Stimulated activated naive CD4-positive, alpha-beta T cell treated with Interleukin-2 at 50 U/mL for 16 hours (primary cell): ENCODE measurements at places on chromosomes 16 and 17.

- DNase-seq, result no peak
Measured at GRCh38 chr17:48338720-48339119, 91.3 kb downstream of the SKAP1 start.

- no peak for DNase-seq
Measured at GRCh38 chr17:2365132-2365531, 27.8 kb downstream of the SGSM2 start.

DNA sequence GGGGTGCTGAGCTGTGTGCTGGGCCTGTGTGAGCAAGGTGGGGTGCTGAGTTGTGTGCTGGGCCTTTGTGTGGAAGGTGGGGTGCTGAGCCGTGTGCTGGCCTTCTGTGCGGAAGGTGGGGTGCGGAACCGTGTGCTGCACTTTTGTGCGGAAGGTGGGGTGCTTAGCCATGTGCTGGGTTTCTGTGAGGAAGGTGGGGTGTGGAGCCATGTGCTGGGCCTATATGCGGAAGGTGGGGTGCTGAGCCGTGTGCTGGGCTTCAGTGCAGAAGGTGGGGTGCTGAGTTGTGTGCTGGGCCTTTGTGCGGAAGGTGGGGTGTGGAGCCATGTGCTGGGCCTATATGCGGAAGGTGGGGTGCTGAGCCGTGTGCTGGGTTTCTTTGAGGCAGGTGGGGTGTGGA, 555.4 kb upstream of the EEF2KMT start:
- no peak for DNase-seq

DNA sequence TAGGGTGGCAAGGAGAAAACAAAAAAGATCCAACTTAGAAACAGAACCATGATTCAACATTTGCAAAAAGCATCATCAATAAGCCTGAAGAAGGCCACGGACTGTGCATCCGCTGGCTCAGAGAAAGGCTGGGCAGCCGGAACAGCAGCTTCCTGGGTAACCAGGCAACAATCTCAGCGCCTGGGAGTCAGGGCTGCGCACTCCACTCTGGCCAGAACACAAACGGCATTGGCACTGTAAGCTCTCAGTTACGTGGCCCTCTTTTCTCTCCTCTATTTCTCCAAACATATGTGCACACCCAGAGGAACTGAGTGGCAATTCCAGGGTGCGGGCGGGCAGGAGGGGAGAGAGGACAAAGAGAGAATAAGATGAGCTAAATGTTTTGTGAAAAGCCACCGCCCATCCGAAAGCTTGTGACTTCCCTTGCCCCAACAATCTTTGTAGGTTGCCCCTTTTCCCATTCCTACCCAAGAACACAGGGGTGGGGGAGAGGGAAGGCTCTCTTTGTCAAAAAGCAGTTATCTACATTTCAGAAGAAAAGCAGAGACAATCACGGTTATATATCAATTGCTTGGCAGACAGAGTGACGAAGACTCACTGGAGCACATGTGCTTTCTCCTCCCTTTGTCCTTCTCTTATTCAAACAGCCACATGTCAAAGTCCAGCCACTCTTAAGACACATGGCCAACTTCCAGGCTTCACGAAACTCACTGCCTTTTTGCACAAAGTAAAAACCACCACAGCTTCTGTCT, 6.6 kb upstream of the GHDC start:
- DNase-seq, result no peak

DNA sequence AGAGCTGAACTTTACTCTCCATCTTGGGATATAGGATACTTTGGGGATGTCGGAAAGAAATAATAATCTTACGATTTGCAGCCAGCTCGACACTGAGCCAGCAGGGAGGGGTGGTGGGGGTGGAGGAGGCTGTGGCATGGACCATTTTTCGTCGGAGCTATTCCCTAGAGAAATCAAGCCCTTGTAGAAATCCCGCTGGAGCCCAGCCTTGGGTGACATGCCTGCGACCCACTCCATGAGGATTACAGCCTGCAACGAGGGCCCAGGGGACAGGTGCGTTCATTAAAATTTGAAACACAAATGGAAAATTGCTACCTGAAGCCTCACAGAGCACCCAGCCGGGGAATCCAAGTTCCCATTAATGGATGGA, 82.8 kb upstream of the GSE1 start:
- DNase-seq, result no peak

- no peak for DNase-seq
Measured at GRCh38 chr17:2815781-2816185, 19.5 kb downstream of the RAP1GAP2 start.

- DNase-seq, result peak; percentile 12
Measured at GRCh38 chr16:68236137-68236825, 354 bp upstream of the ESRP2 start.

DNA sequence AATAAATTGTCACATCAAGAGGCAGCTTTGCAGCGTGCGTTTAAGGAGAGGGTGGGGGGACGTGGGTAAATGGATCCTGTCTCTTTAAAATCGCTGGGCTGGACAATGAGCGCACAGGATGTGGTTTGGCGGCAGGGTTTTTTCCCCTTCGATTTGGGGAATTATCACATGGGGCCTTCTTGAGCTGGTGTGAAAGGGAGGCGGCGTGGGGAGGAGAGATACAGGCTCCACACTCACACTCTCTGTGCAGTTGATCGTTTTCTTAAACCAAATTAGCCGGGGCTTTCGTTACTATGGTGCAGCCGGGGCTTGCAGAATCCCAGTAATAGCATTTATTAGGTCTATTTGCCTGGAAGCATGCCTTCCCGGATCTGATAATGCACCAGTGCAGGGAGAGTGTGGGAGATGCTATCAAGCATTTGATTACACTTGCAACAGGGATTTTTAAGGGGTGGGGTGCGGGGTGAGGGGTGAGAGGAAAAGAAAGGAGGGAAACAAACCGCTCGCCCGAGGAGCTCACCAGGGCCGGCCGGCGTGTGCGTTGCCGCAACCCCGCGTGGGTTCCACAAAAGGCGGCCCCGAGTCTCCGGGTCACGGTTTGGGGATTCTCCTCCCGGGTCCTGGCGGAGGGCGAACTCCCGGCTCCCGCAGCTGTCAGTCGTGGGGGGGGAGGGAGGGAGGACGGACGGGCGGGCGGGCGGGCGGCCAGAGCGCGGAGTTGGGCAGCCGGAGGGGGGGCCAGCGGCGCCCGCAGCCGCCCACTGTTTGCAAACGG, 58.8 kb upstream of the GSE1 start:
- peak; percentile 75 for DNase-seq

GRCh38 chr17:62821189-62822079, 13.3 kb upstream of the MARCHF10 start:
- no peak for DNase-seq

DNA sequence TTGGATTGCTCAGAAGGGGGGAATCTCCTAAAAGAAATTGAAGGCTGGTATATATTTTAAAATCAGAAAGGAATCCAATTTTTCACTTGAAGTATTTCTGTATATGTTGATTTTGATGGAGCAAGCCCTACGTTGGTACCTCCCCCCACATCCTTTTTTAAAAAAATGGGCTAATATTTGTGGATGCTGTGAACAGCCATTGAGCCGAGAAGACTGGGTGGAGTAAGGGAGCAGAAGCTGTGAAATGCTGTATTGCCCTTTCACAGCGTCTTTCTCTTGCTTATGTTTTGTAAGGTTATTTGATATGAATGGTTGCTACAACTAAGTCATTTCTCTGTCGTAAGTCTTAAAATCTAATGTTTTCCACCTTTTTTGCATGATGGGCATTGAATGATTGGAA, 2.3 kb downstream of the PAFAH1B1 start:
- DNase-seq, result no peak

DNA sequence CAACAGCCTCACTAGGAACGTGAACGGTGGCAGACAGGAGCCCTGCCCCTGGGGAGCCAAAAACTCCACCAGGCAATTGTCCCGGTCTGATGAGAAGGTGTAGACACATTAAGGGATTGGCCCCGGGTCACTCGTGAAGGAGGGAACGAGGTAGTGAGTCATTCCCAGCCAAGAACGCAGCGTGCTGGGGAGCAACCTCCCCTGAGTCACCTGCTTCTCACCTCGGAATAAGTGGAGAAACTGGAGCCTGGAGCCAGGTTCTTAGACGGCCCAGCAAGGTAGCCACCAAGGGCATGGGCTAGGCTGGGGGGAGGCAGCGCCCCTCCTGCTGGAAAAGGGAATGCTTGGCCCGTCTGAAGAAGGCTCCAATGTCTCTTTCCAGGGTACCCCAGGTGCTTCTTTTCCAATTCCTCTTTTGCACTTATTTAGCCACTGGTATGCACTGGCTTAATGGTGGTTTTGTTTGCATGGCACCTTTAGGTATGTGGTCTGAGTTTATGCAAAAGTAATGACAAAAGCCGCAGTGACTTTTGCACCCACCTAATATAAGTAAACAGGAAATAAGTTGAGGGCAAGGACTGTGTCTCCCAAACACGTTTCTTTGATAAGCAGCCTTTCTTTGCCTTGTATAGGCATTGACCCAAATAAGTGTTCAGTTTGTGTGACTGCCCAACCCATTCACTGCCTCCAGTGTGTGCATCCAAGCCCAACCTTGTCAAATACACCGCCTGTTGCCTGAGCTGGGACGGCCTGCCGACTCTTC, 1.8 kb upstream of the HELZ start:
- DNase-seq, result peak; percentile 54

DNA sequence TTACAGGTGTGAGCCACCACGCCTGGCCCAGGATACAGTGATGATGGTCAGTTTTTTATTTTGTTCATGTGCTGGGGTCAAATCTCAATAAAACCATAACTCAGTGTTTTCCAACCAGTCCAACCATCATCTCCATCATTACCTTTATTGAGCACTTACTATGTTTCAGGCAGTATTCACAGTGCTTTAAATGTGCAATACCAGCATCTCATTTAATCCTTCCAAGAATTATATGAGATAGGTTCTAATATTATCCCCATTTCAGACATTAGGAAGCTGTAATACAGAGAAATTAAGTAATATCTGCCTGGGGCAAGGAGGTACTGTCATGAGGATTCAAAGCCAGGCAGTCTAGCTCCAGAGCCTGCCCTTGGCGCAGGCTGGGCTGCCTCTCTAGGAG, 36.9 kb upstream of the TANGO6 start:
- DNase-seq, result no peak

DNA sequence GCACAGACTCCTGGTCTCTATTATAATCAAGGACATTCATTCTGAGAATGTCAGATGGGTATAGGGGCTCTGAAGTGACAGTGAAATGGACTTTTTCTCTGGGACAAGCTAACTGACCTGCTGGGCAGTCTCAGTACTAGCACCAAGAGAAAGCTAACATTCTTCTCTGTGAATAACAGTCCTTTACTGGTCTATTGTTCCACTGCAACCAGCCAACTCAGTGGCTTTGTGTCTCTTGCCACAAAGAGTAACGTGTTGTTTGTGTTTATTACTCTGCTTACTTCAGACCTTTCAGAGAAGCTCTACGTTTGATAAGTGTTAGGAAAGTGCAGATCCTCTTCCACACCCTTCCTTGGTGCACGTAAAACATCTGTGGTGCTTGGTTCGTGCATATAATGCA, 61.5 kb upstream of the BCAR1 start:
- DNase-seq, result no peak

DNA sequence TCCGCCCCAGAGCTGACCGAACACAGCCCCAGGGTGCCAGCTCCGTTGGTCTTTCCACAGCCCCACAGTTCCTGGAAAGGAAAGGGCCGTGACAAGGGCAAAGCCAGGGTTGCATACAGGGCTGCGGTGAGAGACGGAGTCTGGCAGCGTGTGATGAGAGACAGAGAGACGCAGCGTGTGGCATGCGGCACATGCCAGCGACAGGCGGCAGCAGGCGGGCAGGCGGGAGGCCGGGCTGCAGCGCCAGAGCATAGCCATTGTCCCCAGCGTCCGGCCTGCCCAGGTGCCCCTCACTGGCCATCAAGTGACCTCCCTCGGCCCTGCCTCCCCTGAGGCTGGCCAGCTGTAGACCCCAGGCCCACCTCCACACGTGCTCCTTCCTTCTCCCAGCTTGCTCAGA, 8.6 kb downstream of the RTN4RL1 start:
- no peak for DNase-seq

DNA sequence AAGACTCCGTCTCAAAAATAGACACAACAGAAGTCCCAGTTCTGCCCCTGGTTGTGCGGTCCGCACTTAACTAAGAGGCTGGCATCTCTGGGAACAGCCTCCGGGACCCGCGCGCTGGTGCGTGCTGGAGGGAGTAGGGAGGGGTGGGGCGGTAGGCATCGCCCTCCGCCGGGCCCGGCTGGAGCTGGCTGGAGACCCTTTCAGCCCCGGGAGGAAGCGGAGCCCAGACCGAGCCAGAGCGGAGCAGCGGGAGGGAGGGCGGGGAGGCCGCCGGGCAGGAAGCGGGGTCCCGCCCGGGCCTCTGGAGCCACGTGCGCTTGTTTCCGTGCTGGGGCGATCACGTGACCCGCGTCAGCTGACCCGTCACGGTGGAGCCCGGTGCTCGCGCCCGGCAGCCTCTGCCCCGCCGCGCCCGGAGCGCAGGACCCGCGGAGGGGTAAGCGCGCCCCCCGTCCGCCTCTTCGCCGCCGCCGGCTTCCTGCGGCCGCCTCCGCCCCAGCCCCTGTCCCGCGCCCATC, at the start of gene WDR81:
Gene WDR81, plus strand, starts transcription at position 354 of the 518 bp plus-strand sequence. CDS start 256 bp downstream, outside the sequence.
- peak; percentile 82 for DNase-seq

DNA sequence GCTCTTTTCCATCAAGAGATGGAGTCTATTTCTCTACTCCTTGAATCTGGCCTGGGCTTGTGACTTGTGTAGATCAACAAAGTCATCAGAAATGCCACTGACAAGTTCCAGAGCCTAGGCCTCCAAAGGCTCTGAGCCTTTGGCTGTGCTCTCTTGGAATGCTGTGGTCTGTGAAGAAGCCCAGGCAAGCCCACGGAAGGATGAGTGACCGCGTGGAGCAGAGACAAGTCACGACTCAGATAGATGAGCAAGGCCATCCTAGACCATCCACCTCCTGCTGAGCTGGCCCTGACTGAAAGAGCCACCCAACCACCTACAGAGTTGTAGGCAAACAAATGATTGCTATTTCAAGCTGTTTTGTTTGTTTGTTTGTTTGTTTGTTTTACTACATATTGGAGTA, 11.6 kb upstream of the ICAM2 start:
- DNase-seq, result no peak

DNA sequence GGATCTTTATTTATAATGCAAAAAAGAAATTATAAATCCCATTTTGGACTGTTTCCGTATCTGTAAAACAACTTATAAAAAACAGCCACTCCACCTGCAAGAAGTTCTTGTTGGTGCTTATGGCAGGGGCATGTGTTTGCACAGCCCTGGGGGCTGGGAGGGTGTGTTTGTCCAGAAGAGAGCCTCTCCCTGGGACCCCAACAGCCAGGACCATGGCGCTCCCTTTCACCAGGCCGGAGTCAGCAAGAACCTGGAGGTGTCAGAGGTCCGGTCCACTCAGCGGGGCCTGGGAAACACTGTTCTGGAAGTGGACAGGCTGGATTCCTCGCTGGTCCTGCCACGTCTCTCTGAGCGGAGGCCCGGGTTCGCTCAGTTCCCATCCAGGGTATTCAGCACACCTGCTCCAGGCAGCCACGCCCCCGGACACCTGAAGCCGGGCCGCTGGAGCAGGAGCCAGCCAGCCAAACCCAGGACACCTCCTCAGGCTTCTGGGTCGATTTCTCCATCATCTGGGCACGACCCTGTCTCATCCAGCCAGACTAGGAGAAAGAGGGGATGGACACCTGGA, 18.9 kb upstream of the GINS2 start:
- no peak for DNase-seq

- no peak for DNase-seq
Measured at GRCh38 chr16:3215601-3216262, 19.2 kb downstream of the ZNF200 start.

GRCh38 chr16:72287649-72288048, 115.7 kb upstream of the PMFBP1 start:
- DNase-seq, result no peak
